ENCODE measurements at places on chromosomes 7 and 10. TPM values are rescaled to one million over a fixed set of nuclear protein-coding genes. Genes with fewer than 3 reads are reported as not detected.

DNA sequence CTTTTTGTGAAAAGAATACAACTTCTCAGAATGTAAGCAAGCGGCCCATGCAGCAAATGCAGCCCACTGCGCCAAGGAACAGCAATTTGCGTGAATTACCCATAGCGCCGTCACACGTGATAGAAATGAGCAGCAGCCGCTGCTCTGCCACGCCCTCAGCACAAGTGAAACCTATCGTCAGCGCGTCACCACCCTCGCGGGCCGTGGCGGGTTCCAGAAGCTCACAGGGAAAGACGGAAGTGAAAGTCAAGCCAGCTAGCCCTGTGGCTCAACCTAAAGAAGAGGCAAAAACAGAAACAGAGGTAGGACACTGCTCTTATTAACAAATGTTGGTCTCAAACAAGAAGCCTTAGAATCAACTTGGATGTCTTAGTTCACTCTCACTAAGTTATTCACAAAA, 70.5 kb downstream of the SHH start:
- peaks cover 90% of the 10 kb centered on the region for H3K36me3 ChIP-seq
- H3K27me3 ChIP-seq = no peaks in the 10 kb centered on the region
- no peak for DNase-seq
- peaks cover 56% of the 10 kb centered on the region for H3K4me1 ChIP-seq
- H3K27ac ChIP-seq = no peak overlapping the region
- no peak overlapping the region for H3K4me3 ChIP-seq

The CYP3A7 gene
- total RNA-seq = not detected

The CDHR1 gene
- total RNA-seq = 0.29 TPM

DNA sequence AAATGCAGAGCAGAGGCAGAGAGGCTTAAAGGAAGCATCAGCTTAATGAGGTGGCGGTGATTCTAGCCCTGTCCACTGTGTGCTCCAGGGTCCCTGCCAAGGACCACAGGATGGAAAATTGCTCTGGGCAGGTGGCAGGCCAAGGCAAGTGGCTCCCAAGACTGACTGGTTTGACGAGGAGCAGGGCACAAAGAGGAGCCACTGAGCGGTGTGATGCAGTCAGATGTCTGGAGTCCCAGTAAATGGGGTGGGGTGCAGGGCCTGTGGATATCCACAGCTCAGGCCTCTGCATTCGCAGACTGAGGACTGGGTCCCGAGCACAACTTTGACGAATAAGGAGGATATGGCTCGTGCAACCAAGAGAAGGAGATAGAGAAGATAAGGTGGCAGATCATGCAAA, 385.6 kb downstream of the PLXNA4 start:
- H3K27ac ChIP-seq = no peak overlapping the region
- peaks cover 9% of the 10 kb centered on the region for H3K36me3 ChIP-seq
- H3K27me3 ChIP-seq = peaks cover 4% of the 10 kb centered on the region
- H3K4me1 ChIP-seq = no peaks in the 10 kb centered on the region

The FANK1 gene
- 0.52 TPM for total RNA-seq

The OR2A1 gene
- not detected for total RNA-seq

The FRMD4A gene
- total RNA-seq = not detected

The OR2A12 gene
- not detected for total RNA-seq

GRCh38 chr7:78020136-78020873, 221.7 kb downstream of the PHTF2 start:
- H3K27me3 ChIP-seq = no peaks in the 10 kb centered on the region
- peaks cover 6% of the 10 kb centered on the region for H3K4me1 ChIP-seq
- DNase-seq = no peak
- H3K27ac ChIP-seq = no peak overlapping the region
- H3K4me3 ChIP-seq = peak overlapping the region; percentile 81
- no peaks in the 10 kb centered on the region for H3K36me3 ChIP-seq

The CPEB3 gene
- total RNA-seq = 2.9 TPM

The CFAP70 gene
- total RNA-seq = 9.0 TPM

GRCh38 chr7:149217570-149217969, 21.9 kb upstream of the ZNF212 start:
- no peaks in the 10 kb centered on the region for H3K4me1 ChIP-seq
- no peaks in the 10 kb centered on the region for H3K27me3 ChIP-seq
- no peak overlapping the region for H3K4me3 ChIP-seq

The DHX32 gene
- 17.3 TPM for total RNA-seq

The LRRC4 gene
- 0.22 TPM for total RNA-seq

DNA sequence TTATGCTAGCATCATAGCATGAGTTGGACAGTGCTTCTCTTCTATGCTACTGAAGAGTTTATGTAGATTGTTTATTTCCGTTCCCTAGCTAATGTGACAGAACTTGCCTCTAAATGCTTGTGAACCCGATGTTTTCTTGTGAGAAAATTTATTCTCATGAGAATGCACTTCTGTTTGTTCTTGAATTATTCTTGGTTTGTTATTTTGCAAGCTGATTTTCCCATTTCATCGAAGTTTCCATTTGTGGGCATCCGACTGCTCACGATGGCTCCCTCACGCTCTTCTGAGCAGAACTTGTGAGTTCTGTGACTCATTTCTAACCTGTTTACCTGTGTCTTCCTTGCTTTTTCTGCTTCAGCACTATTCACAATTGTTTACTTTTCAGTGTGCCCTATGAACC, 59.9 kb downstream of the WDFY4 start:
- H3K27ac ChIP-seq = no peak overlapping the region
- H3K4me3 ChIP-seq = no peak overlapping the region
- no peaks in the 10 kb centered on the region for H3K27me3 ChIP-seq
- H3K36me3 ChIP-seq = no peaks in the 10 kb centered on the region

DNA sequence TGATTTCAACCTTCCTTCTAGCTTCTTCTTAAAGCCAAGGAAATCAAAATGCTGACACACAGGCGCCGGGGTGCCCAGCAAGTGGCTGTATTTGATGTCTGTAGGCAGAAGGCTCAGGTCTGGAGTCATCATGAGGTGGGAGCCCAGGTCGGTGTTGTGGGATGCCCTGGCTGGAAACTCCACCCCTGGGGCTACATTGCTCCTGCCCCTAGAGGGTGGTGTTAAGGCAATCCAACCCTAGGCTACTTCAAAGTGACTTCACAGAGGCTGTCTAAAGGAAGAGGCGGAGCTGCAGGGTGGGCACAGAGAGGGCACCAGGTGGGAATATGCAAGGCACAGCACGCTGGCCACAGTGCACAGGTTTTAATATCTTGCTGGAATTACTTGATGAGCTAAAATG, 200.9 kb downstream of the ADAM12 start:
- peaks cover 16% of the 10 kb centered on the region for H3K27me3 ChIP-seq
- no peaks in the 10 kb centered on the region for H3K4me1 ChIP-seq
- H3K27ac ChIP-seq = no peak overlapping the region

The NUB1 gene
- 95.8 TPM for total RNA-seq

DNA sequence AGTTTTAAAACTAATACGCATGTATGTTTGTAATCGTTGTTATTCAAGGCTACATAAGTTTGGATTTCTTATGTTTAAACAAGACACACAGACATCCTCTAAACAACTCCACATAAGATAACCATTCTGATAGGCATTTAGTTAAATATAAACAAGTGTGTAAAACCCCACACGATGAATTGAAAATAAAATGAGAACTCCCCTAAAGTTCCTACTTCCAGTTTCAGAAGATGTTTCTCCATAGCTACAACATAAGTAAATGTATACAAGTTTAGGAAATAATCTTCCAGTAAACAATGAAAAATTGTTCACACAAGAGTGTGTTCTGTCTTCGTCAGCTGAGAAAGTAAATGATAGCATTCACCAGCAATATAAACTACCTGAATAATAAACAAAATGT, 246.8 kb downstream of the RNLS start:
- H3K27me3 ChIP-seq = no peaks in the 10 kb centered on the region
- H3K4me1 ChIP-seq = peaks cover 17% of the 10 kb centered on the region
- no peak overlapping the region for H3K27ac ChIP-seq
- no peak overlapping the region for H3K4me3 ChIP-seq
- peaks cover 1% of the 10 kb centered on the region for H3K36me3 ChIP-seq

GRCh38 chr10:121891103-121891502, 36.7 kb downstream of the ATE1 start:
- H3K27ac ChIP-seq = no peak overlapping the region
- H3K36me3 ChIP-seq = peaks cover 48% of the 10 kb centered on the region
- DNase-seq = no peak
- peaks cover 1% of the 10 kb centered on the region for H3K4me1 ChIP-seq
- no peak overlapping the region for H3K4me3 ChIP-seq

The POU6F2 gene
- total RNA-seq = not detected

DNA sequence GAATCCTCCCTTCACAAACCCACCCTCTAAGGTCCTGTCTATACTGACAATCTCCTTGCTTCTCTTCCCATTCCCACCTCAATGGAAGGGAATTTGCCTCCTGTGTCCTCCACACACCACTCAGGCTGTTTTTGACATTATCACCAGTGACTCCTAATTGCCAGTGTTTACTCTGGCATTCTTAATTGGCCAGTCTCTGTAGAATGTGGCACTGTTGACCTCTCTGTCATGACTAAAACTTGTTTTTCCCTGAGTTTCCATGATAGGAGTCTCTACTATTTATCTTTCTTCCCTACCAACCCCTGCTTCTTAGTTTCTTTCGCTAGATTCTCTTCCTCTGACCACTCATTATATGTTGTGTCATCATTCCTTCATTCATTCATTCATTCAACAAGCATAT, 12.1 kb downstream of the SLC16A12 start:
- DNase-seq = no peak
- H3K27ac ChIP-seq = no peak overlapping the region
- H3K27me3 ChIP-seq = no peaks in the 10 kb centered on the region
- H3K36me3 ChIP-seq = no peaks in the 10 kb centered on the region
- H3K4me1 ChIP-seq = no peaks in the 10 kb centered on the region

DNA sequence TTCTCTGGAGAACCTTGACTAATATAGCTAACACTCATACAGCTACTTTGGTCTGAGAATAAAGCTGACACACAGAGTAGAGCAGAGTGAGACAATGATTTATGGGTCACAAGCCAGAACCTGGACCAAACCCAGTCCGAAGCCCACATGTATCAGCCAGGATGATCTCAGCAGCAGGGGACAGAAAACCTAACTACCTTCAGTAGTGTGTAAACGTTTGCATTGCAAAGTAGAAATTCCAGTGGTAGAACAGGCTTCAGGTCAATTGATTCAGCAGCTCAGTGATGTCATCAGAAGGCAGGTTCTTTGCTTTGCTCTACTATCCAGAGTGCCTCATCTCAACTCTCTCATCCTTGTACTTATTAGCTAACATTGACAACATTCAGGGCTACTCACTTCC, 62.5 kb upstream of the PALS2 start:
- DNase-seq = no peak
- peaks cover 3% of the 10 kb centered on the region for H3K27me3 ChIP-seq
- no peaks in the 10 kb centered on the region for H3K4me1 ChIP-seq
- H3K36me3 ChIP-seq = no peaks in the 10 kb centered on the region
- H3K4me3 ChIP-seq = no peak overlapping the region

The COL17A1 gene
- not detected for total RNA-seq

The SHH gene
- not detected for total RNA-seq

The CRYGN gene
- 1.2 TPM for total RNA-seq

The SLC26A5 gene
- not detected for total RNA-seq

- H3K27ac ChIP-seq = no peak overlapping the region
- no peaks in the 10 kb centered on the region for H3K36me3 ChIP-seq
- no peaks in the 10 kb centered on the region for H3K4me1 ChIP-seq
Measured at GRCh38 chr7:24464861-24465260, 108.4 kb upstream of the PALS2 start.

DNA sequence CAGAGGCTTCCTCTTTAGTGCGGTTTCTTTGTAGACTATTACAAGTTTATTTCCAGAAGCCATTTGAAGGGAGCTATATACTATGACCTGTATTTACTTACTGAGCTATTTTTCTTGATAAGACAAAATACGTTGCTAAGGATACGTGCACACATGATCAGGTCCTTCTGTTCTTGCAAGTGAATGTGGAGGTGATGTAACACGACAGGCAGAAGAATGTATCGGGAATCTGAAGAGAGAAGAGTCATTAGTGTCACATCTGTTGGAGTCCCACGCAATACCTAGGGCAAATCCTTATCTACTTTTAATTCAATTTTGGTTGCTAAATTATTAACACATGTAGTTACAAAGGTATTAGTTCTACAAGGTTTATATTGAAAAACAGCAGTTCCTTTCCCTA, 284.6 kb upstream of the IMMP2L start:
- no peak for DNase-seq
- no peaks in the 10 kb centered on the region for H3K36me3 ChIP-seq
- H3K27ac ChIP-seq = no peak overlapping the region
- no peaks in the 10 kb centered on the region for H3K27me3 ChIP-seq
- H3K4me1 ChIP-seq = peaks cover under 1% of the 10 kb centered on the region
- no peak overlapping the region for H3K4me3 ChIP-seq

The CDC14C gene
- total RNA-seq = not detected

DNA sequence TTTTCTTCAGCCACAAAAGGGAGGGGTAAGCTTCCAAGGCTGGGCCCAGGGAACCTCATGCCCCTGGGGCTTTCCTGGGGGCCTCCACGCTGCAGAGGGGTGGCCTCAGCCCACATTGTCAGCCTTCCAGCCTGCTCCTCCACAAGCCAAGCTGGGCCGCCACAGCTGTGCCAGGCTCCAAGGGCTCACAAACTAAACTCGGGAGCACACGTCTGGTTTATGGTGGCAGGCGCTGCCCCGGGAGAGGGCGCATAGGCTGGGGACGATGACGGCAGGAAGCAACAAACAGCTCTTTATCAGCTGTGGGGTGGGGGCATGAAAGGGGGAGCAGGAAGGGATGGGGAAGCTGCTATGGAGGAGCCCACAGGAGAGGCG, 6.3 kb upstream of the CDH23 start:
- H3K36me3 ChIP-seq = no peaks in the 10 kb centered on the region
- peaks cover 45% of the 10 kb centered on the region for H3K27me3 ChIP-seq

GRCh38 chr10:93947055-93947454, 46.7 kb upstream of the PLCE1 start:
- H3K4me1 ChIP-seq = no peaks in the 10 kb centered on the region
- H3K4me3 ChIP-seq = no peak overlapping the region
- no peaks in the 10 kb centered on the region for H3K27me3 ChIP-seq
- no peak overlapping the region for H3K27ac ChIP-seq

The SSMEM1 gene
- total RNA-seq = not detected

DNA sequence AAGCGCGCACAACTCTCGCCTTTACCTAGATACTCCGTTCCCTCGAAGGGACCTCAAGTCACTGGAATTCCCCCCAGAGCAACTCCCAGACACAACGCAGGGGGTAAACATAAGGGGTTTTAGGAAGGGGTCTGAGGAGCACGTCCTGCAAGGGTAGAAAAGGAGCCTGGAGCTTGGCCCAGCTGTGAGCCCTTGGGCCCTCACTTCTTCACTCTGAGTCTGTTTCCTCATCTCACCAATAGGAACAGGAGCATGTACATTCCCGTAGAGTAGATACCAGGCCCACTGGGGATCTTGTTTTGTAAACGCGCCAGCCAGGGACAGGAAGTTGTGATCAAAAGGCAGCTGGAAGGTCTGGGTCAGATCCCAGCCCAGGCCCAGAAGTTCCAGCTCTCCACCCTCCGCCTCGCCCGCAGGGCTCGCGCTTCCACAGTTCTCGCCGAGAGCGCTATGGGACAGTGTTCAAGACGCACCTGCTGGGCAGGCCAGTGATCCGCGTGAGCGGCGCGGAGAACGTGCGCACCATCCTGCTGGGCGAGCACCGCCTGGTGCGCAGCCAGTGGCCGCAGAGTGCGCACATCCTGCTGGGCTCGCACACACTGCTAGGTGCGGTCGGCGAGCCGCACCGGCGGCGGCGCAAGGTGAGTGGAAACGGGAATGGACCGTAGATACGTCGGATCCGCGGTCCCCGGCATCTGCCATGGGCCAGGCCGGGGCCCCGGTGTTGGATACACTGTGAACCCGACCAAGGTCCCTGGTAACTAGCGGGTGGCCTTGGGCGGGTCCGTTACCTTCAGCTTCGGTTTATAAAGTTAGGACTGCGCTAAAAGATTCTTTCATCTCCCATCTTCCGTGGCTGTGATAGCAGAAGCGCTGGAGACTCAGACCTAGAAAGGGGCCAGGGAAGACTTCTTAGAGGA, 1.3 kb downstream of the CYP26C1 start:
- H3K36me3 ChIP-seq = peaks cover 27% of the 10 kb centered on the region
- peak overlapping the region; percentile 34 for H3K27ac ChIP-seq
- H3K4me1 ChIP-seq = peaks cover 21% of the 10 kb centered on the region

The NKX2-3 gene
- total RNA-seq = not detected

Measured in naive thymus-derived CD8-positive, alpha-beta T cell (primary cell).